H7 (cell line): ENCODE measurements at places on chromosomes 2 and 18. TPM values are rescaled to one million over a fixed set of nuclear protein-coding genes. Genes with fewer than 3 reads are reported as not detected.

GRCh38 chr2:173050684-173051083 lies 25.0 kb upstream of the MAP3K20 start:
- no peak for DNase-seq

GRCh38 chr2:55843096-55843993 lies 80.2 kb downstream of the EFEMP1 start:
- no peak for DNase-seq

PLCL1 gene
- 0.21 and 0.22 TPM in 2 replicates for total RNA-seq

GRCh38 chr2:168928113-168928831 lies 27.2 kb downstream of the G6PC2 start:
- no peak for DNase-seq

- peak; percentile 67 for DNase-seq
These were observed 125.1 kb downstream of the COPS8 start for GRCh38 chr2:237210763-237211162.

- no peak for DNase-seq
These were observed 585.1 kb upstream of the NETO1 start for GRCh38 chr18:73452866-73453265.

- peak; percentile 60 for DNase-seq
These were observed 1.1 kb downstream of the TTL start for GRCh38 chr2:112483042-112483473.

DNA sequence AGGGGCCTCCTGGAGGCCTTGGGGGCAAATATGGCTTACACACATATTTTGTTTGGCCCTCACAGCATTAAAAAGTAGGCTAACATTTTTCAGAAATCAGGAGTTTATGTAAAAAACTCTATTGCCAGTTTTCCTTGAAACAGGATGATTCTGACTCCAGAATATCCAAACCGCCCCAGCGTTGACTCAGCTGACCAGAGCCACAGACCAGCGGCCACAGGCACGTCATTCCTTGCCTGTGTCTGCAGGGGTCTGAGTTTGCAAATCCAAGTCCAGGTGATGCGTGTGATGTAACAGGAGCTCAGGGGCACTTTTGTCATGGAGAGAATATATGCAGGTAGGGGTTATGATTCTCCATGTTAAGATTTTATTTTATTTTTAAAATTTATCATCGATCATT lies 79.4 kb upstream of the ALKAL2 start:
- no peak for DNase-seq

UCN gene
- total RNA-seq: 0.66 TPM in 1 of 2 replicates, not detected in the other

GRCh38 chr2:191029280-191029950 lies 15.4 kb upstream of the STAT1 start:
- DNase-seq: no peak

DNA sequence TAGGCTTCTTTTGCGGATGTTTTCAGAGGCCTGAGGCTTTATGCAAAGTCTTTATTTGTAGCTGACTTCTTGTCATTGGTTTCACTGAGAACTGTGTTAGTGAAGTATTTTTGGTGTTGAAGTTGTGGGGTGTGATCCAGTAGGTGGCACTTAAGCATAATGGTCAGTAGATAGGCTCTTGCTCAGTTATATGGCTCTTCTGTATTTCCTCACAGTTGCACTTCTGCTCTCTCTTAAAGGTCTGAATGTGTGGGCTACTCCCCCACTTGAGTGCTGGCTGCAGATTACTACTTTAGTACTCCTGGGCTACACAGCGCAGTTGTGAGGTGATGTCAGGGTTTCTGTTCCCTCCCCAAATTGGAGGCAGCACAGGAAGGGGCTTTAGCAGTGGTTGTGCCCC lies 133.8 kb upstream of the SCN7A start:
- DNase-seq: no peak

DNA sequence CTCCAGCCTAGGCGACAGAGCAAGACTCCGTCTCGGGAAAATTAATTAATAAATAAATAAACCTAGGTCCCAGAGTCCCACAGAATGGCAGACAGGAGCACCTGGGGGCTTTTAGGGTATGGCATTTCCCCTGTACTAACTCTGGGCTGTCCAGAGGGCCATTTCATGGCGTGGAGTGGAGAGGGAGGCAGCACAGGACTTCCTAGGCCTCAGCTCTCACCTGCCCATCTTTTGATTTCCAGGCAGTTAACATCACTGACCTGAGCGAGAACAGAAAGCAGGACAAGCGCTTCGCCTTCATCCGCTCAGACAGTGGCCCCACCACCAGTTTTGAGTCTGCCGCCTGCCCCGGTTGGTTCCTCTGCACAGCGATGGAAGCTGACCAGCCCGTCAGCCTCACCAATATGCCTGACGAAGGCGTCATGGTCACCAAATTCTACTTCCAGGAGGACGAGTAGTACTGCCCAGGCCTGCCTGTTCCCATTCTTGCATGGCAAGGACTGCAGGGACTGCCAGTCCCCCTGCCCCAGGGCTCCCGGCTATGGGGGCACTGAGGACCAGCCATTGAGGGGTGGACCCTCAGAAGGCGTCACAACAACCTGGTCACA lies 5.1 kb downstream of the IL1RN start:
- no peak for DNase-seq

GRCh38 chr2:24919037-24919505 lies 966 bp downstream of the ADCY3 start:
- peak; percentile 83 for DNase-seq
